ENCODE measurements at places on chromosomes 2 and 18.

- peaks cover 43% of the 10 kb centered on the region for H3K4me1 ChIP-seq
- no peaks in the 10 kb centered on the region for H3K27me3 ChIP-seq
- DNase-seq = peak; percentile 45
- H3K36me3 ChIP-seq = peaks cover 5% of the 10 kb centered on the region
These were observed 130.1 kb downstream of the NFATC1 start for GRCh38 chr18:79525556-79526467.

DNA sequence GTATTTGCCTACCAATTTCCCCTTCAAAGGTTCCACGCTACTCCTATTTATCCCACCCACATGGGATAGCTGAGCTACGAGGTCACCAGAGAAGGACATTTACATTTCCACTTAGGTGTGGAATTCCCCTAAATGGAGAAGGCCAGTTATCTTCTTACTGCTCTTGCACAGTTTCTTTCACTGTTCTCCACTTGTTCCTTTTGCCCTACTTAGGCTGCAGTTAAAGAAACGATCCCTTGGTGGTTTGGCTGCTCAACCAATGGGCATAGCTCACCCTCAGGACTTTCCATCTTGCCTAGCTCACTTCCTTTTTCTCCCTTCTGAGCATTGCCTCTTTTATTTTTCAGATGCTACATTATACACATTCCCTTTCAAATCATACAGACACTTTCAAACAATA lies 11.2 kb upstream of the NABP1 start:
- H3K4me1 ChIP-seq = no peaks in the 10 kb centered on the region
- no peaks in the 10 kb centered on the region for H3K36me3 ChIP-seq
- no peaks in the 10 kb centered on the region for H3K27me3 ChIP-seq

GRCh38 chr2:241072553-241073165 lies 29.4 kb downstream of the MTERF4 start:
- no peaks in the 10 kb centered on the region for H3K4me1 ChIP-seq
- no peak overlapping the region for H3K4me3 ChIP-seq
- H3K36me3 ChIP-seq = peaks cover 10% of the 10 kb centered on the region
- no peak overlapping the region for H3K27ac ChIP-seq
- no peaks in the 10 kb centered on the region for H3K27me3 ChIP-seq
- DNase-seq = no peak

DNA sequence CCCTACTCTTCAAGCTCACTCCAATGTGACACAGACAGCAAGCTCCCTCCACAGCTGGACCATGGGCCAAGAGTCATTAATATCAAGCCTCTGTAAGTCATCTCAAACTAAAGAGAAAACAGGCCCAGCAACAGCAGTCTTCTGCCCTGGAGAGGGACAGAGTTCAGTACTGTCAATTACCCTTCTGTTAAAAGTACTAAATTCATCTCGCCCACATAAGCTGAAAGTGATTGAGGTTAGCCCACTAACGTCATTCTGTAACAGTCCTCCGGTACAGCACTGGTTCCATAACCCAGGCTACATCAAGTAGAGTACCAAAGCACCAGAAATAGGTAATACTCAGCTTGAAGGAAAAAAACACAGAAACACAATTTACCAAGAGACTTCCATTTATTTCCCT lies 25.9 kb downstream of the THADA start:
- H3K4me3 ChIP-seq = no peak overlapping the region
- no peaks in the 10 kb centered on the region for H3K4me1 ChIP-seq
- no peak for DNase-seq
- H3K27ac ChIP-seq = no peak overlapping the region
- no peaks in the 10 kb centered on the region for H3K27me3 ChIP-seq

DNA sequence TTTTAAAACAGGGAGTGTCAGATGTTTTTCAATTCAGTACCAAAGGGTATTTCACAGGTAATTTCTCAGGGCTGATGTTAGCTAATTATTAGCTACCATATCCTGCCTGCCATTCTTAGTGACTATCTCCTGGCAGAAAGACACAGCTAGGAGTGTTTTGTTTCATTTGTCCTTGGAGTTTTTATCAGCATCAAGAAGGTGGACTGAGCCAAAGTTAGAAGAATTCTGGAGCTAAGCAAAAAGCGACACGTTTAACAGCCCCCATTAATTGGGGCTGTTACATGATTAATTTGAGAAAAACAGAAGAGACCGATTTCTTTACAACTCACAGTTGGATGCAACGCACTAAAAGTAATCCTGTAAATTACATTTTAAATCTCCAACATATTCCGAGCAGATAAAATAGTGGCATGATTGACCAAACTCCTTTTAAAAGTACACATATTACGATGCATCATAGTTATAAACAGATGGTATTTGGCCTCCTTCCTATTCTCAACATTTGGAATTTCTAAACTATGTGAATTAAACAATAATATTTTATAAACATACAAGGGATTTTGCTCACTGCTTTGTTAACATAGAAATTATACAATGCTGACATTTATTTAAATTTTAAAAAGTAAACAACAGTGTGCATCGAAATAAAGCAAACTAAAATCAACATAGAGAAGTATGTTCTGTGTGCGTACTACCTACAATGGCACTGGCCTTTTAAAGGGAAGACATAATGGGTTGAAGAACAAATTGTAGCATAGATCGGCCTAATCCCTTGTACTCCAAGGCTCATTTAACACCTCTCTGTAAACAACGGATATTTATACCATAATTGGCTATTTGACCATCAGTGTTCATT lies 585.1 kb downstream of the ZEB2 start:
- no peaks in the 10 kb centered on the region for H3K27me3 ChIP-seq
- H3K36me3 ChIP-seq = no peaks in the 10 kb centered on the region
- no peak overlapping the region for H3K27ac ChIP-seq

- no peak overlapping the region for H3K27ac ChIP-seq
- DNase-seq = no peak
- no peaks in the 10 kb centered on the region for H3K4me1 ChIP-seq
- H3K4me3 ChIP-seq = no peak overlapping the region
These were observed 540.4 kb upstream of the DSEL start for GRCh38 chr18:68056936-68057335.

DNA sequence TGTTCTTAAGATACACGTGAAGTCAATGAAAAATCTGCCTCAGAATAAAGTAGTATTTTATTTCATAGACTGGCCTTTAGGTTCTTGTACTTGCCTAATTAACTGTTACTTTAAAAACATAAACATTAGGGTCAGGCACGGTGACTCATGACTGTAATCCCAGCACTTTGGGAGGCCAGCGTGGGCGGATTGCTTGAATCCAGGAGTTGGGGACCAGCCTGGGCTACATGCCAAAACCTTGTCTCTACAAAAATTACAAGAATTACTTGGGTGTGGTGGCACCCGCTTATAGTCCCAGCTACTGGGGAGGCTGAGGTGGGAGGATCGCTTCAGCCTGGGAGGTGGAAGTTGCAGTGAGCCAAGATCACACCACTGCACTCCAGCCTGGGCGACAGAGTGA lies 16.0 kb upstream of the SNORC start:
- no peak overlapping the region for H3K4me3 ChIP-seq
- H3K4me1 ChIP-seq = no peaks in the 10 kb centered on the region
- no peaks in the 10 kb centered on the region for H3K27me3 ChIP-seq
- DNase-seq = no peak
- H3K36me3 ChIP-seq = peaks cover 36% of the 10 kb centered on the region
- H3K27ac ChIP-seq = no peak overlapping the region

GRCh38 chr18:51337406-51337805 lies 139.9 kb upstream of the MEX3C start:
- H3K27ac ChIP-seq = no peak overlapping the region
- no peak overlapping the region for H3K4me3 ChIP-seq
- no peaks in the 10 kb centered on the region for H3K4me1 ChIP-seq

GRCh38 chr2:130743278-130743677 lies 12.1 kb upstream of the AMER3 start:
- no peaks in the 10 kb centered on the region for H3K36me3 ChIP-seq
- no peak overlapping the region for H3K4me3 ChIP-seq
- DNase-seq = no peak
- H3K27me3 ChIP-seq = no peaks in the 10 kb centered on the region
- no peaks in the 10 kb centered on the region for H3K4me1 ChIP-seq

- H3K4me3 ChIP-seq = peak within 1 kb of the TSS; percentile 72
- no peaks in the 10 kb centered on the region for H3K27me3 ChIP-seq
- no peaks in the 10 kb centered on the region for H3K36me3 ChIP-seq
- DNase-seq = peak; percentile 86
- H3K27ac ChIP-seq = peak within 1 kb of the TSS; percentile 81
- peaks cover 62% of the 10 kb centered on the region for H3K4me1 ChIP-seq
These were observed at the start of gene MGAT4A for GRCh38 chr2:98731041-98731893. MGAT4A (minus strand) TSS chr2:98731132; CDS start chr2:98726332, 4,800 bp downstream.

DNA sequence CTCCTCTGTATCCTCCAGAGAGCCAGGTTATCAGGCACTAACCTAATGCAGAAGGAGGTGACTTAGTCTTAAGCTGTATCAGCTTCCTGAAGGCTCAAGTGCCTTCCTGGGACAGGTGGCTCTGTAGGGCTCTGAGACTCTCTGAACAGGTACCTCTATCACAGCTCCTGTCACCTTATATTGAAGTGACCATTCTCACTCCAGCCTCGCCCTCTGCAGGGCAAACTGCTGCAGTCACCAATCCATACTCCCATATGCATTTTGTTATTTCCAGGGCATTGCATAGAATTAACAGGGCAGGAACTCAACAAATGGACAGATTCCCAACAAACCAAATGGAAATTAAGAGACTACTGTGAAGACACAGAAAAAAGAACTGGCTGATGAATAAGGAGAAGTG lies 203.0 kb upstream of the REV1 start:
- no peaks in the 10 kb centered on the region for H3K27me3 ChIP-seq
- no peak overlapping the region for H3K4me3 ChIP-seq
- H3K27ac ChIP-seq = no peak overlapping the region

GRCh38 chr18:11489266-11489899 lies 120.0 kb upstream of the SLC35G4 start:
- no peaks in the 10 kb centered on the region for H3K4me1 ChIP-seq
- no peaks in the 10 kb centered on the region for H3K27me3 ChIP-seq
- H3K4me3 ChIP-seq = no peak overlapping the region

DNA sequence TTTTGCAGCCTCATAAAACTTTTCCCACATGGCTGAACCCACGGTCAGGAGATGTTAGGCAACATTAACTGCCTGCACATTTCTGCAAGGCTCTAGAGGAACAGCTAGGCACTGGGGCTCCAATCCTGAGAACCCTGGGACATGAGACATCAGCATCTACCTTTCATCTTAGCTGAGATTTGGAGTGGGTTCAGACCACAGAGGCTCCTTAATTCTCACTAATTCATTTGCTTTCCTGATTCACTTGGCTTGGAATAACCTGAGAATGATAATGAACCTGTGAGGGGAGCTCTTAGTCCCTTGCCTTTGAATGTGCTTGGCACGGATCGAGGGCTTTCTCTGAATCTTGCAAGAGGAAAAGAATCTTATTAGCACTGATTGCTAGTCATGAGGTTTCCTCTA lies 266.2 kb downstream of the FIGN start:
- no peak for DNase-seq
- no peaks in the 10 kb centered on the region for H3K4me1 ChIP-seq
- H3K27ac ChIP-seq = no peak overlapping the region
- no peak overlapping the region for H3K4me3 ChIP-seq

- no peak for DNase-seq
- H3K4me3 ChIP-seq = no peak overlapping the region
- no peaks in the 10 kb centered on the region for H3K27me3 ChIP-seq
- H3K4me1 ChIP-seq = no peaks in the 10 kb centered on the region
These were observed 62.7 kb downstream of the CLHC1 start for GRCh38 chr2:55169359-55169758.

GRCh38 chr2:11977766-11978524 lies 231.5 kb downstream of the LPIN1 start:
- H3K4me1 ChIP-seq = no peaks in the 10 kb centered on the region
- H3K36me3 ChIP-seq = no peaks in the 10 kb centered on the region
- H3K27ac ChIP-seq = no peak overlapping the region
- H3K27me3 ChIP-seq = no peaks in the 10 kb centered on the region
- DNase-seq = no peak

- peaks cover 39% of the 10 kb centered on the region for H3K4me1 ChIP-seq
- peak overlapping the region; percentile 72 for H3K27ac ChIP-seq
- no peak for DNase-seq
- no peaks in the 10 kb centered on the region for H3K36me3 ChIP-seq
- H3K4me3 ChIP-seq = peak overlapping the region; percentile 90
These were observed 1.5 kb downstream of the GIGYF2 start for GRCh38 chr2:232698556-232699091.

DNA sequence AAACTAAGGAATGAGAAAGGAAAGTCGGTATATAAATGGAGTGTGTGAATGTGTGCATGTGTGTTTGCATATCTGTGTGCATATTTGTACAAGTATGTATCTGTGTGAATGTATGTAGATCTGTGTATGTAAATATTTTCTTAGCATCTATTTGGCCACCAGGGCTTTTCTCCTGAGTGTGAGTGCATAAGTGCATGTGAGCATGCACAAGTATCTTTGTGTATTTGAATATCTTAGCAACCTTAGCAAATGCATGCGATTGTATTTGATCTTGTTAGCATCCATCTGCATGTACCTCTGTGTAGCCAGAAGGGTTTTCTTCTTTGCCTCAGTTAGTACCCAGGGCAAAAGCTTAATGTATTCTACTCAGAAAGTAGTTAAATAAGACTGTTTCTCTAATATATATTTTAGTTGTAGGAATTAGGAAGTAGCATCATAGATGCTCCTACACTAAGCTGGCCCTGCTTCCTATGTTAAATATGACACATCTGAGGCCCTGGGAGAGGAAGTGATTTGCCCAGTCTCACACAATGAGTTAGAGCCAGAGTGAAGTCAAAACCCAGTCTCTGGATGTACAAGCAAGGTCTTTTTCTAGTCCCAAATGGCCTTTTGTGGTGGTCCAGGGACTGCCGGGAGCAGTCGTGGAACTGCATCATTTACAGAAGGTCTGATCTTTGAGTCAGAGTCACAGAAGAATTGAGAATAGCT lies 9.2 kb downstream of the FKBP1B start:
- no peaks in the 10 kb centered on the region for H3K27me3 ChIP-seq
- no peaks in the 10 kb centered on the region for H3K36me3 ChIP-seq
- no peaks in the 10 kb centered on the region for H3K4me1 ChIP-seq
- H3K27ac ChIP-seq = no peak overlapping the region
- DNase-seq = no peak

DNA sequence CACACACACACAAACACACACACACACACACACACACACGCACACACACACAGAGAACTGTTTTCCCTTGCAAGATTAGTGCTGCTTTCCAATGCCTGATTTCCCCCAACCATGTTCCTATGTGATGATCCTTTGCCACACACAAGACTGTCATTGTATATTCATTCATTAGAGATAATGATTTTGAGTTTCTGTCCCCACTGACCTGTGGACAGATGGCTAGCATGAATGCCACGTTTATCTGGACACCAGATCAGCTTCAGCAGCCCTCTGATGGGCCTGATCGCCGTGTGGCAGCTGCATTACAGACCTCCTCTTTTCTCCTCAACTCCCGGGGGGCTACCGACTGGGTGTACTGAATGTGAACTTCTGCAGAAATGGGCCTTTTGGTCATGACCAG lies 353.0 kb downstream of the MYCN start:
- no peaks in the 10 kb centered on the region for H3K4me1 ChIP-seq
- no peak for DNase-seq
- H3K27me3 ChIP-seq = no peaks in the 10 kb centered on the region
- no peak overlapping the region for H3K4me3 ChIP-seq
- no peak overlapping the region for H3K27ac ChIP-seq
- no peaks in the 10 kb centered on the region for H3K36me3 ChIP-seq

GRCh38 chr2:18503376-18504228 lies 56.9 kb downstream of the RDH14 start:
- no peaks in the 10 kb centered on the region for H3K4me1 ChIP-seq
- no peak for DNase-seq
- no peak overlapping the region for H3K27ac ChIP-seq
- no peak overlapping the region for H3K4me3 ChIP-seq
- no peaks in the 10 kb centered on the region for H3K36me3 ChIP-seq

GRCh38 chr2:144156736-144157640 lies 362.9 kb downstream of the ZEB2 start:
- H3K4me3 ChIP-seq = no peak overlapping the region
- no peak for DNase-seq
- no peaks in the 10 kb centered on the region for H3K36me3 ChIP-seq
- H3K4me1 ChIP-seq = no peaks in the 10 kb centered on the region
- no peaks in the 10 kb centered on the region for H3K27me3 ChIP-seq
